ENCODE measurements at places on chromosomes 13 and 19.

- no peak for DNase-seq
Measured at GRCh38 chr19:6680141-6680540, 10.2 kb upstream of the TNFSF14 start.

- no peak for DNase-seq
Measured at GRCh38 chr13:50539791-50540530, 303.5 kb downstream of the DLEU7 start.

DNA sequence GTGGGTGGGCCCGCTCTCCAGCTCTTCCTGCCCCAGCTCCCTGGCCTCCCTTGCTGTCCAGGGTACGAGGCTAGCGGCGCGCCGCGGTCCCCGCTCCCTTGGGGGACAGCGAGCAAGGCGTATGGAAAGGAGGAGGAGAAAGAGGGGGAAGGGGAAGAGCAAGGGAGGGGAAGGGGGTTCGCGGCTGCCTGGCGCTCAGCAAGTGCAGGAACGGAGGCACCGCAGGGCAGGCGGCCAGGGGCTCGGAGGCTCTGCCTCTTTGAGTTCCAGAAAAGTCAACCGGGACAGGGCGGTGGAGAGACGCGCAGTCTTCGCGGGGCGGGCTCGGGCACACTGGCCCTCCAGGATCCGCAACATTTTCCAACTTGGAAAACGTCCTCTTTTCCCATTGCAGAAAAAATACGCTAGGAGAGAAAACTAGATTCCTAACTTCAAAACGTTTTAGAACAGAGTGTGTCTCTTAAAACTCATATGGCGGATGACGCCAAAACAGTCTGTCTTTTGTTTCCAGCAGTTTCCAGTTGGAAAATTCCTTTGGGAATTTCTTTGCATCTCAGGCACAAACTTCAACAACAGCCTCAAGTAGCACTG lies 23.1 kb upstream of the TNFRSF19 start:
- DNase-seq: no peak

GRCh38 chr13:32047793-32048192 lies 16.2 kb downstream of the FRY start:
- DNase-seq: no peak

- DNase-seq: no peak
Measured at GRCh38 chr19:29550896-29551295, 25.1 kb downstream of the VSTM2B start.

GRCh38 chr19:52536448-52536800 lies 9.0 kb downstream of the ZNF808 start:
- peak; percentile 35 for DNase-seq

GRCh38 chr13:29436291-29436690 lies 159.2 kb downstream of the SLC7A1 start:
- no peak for DNase-seq

- DNase-seq: no peak
Measured at GRCh38 chr13:67574320-67575233, 344.4 kb upstream of the PCDH9 start.

DNA sequence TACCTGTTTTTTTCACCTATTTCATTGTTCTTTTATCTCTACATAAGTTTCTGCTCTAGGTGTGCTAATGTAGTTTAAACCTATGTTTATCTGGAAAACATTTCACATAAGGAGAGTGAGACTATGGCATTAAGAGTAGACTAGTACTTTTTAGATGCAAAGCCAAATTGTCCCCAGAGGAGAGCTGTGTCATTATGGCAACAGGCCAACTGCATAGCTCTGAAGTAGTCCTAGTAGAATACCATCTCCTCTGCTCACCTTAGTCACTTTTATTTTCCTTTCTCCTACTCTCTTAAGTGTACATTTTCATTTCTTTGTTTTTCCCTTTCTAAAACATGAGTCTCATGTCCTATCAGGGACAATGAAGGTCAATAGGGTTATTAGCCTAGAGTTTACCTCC lies 123.1 kb downstream of the ITGBL1 start:
- no peak for DNase-seq

DNA sequence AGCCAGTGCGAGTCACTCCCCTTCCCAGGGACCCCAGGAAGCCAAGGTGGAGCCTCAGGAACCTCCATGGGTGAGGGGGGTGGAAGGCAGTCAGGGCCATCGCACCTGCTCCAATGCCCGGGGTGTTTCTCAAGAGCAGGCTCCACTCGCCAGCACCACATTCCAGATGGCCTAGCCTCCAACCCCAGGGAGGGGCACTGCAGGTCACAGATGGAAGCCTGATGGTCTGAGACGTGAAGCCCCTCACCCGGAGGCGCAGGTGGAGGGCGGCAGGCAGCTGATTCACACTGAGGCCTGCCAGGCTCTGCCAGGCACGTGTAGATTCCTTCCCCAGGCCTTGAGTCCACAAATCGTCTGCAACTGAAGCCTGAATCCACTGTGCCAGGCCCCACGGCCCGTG lies 23.0 kb upstream of the ISYNA1 start:
- DNase-seq: no peak

DNA sequence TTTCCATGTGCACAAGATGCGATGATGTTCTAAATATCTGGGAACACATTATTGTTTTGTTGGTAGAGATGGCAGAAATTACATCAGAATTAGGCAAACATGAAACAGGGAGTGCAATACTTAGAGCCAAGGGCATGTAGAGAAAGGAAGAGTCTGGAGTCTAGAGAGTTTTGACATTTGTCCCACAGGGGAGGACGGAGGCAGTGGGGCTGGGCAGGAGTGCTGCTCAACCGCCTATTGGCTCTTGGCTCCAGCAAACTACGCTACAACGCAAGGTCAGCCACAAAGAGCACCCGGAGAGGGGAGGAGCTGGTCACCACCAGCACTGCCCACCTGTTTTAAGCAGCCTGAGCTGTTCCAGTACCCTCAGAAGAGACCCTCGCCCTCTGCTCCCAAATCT lies 108.3 kb downstream of the ABCC4 start:
- no peak for DNase-seq

DNA sequence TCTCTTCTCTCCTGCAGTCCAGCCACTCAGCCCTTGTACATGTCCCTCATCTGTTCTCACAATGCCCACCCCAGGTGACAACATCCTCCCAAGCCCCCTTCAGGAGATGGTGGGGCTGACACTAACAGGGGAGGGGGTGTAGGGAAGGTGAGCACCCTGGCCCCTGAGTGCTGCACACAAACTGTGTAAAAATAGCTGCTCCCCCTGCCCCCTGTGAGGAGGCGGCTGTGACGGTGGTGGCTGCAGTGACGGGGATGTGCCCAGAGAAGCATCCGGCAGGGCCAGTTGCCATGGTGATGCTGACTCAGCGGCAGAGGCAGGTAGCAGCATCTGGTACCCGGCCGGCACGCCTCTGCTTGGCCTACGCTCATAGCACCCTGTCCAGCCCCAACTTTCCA lies 13.0 kb upstream of the JUND start:
- peak; percentile 92 for DNase-seq

DNA sequence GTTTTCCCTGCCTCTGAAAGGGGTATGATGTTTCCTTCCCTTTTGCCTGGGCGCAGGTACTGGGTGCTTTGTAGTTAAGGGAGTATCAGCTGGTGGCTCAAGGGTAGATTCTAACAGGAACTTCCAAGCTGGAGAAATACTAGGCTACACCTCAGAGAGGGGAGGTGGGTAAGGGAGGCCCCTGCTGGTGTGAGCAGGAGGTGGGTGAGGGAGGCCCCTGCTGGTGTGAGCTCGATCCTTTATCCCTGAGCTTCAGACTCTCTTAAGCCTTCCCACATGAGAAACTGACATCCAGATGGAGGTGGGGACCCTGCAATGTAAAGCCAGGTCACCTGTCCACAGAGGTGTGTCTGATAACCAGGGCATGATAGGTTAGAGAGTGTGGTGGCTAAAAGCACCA lies 32.1 kb downstream of the CYP2B6 start:
- DNase-seq: no peak

All from T follicular helper cell (primary cell).